ENCODE measurements at places on chromosomes 12 and 14. TPM values are rescaled to one million over a fixed set of nuclear protein-coding genes. Genes with fewer than 3 reads are reported as not detected.

- no peak overlapping the region for H3K27ac ChIP-seq
- peaks cover 2% of the 10 kb centered on the region for H3K27me3 ChIP-seq
- no peak for DNase-seq
- peaks cover 9% of the 10 kb centered on the region for H3K4me1 ChIP-seq
- no peak overlapping the region for H3K4me3 ChIP-seq
These were observed 359.9 kb downstream of the ADGRD1 start for GRCh38 chr12:131313635-131314034.

The LUM gene
- not detected for total RNA-seq

DNA sequence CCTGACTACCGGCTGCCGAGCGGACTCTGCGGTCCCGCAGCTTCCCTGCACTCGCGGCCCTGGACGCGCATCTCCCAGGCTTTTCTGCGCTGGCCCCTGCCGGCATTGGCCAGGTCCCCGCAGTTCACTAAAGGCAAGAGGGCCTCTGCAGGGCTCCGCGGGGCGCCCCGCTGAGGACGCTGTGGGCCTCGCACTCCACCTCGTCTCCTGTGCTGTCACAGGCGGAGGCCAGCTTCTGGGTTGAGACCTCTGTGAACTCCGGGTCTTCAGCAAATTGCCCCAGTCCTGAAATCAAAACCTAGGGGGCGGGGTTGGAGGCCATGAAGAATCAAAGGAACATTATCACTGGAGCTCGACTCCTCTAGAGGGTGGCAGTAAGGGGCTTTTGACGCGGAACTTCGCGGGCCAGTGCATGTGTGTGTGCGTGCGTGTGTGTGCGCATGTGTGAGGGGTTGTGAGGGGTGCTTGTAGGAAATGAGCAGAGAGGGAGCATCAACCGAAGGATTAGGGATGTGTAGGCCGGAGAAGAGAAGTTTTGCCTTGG is 68.5 kb upstream of the CAPRIN2 start:
- peak overlapping the region; percentile 65 for H3K4me3 ChIP-seq
- H3K27me3 ChIP-seq: peaks cover 51% of the 10 kb centered on the region
- peak; percentile 29 for DNase-seq

GRCh38 chr12:118498171-118498570 is 121.8 kb downstream of the SUDS3 start:
- no peak overlapping the region for H3K4me3 ChIP-seq
- no peaks in the 10 kb centered on the region for H3K27me3 ChIP-seq
- H3K36me3 ChIP-seq: no peaks in the 10 kb centered on the region
- no peak overlapping the region for H3K27ac ChIP-seq

GRCh38 chr12:90833228-90833627 is 121.7 kb downstream of the CCER1 start:
- H3K4me3 ChIP-seq: no peak overlapping the region
- H3K27ac ChIP-seq: no peak overlapping the region
- no peaks in the 10 kb centered on the region for H3K27me3 ChIP-seq

DNA sequence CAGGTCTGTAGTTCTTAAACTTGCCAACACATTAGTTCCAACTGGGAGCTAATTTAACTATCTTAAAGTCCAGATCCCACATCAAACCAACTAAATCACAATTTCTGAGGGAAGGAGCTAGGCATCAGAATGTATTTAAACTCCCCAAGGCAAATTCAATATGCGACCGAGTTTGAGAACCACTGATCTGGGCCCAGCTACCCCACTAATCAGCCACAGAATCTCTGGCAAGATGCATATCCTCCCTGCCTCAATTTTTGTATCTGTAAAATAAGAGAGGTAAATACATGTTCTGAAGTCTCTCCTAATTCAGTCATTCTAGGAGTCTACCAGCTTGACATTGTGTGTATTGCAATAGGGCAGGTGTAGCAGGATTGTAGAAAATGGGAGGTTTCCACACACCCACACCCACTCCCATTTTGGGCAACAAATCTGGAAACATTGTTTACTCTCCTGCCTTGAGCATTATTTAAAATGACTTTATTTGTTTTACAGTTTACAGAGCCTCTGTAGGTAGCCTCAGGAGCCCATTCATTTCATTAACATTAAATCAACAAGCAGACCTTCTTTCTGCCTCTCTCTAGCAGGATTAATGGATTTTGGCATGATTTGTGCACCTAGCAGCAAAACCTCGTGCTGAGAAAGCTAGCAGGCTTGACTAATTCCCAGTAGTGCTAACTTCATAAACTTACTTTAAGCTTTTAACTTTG is 15.6 kb downstream of the LGR5 start:
- no peaks in the 10 kb centered on the region for H3K4me1 ChIP-seq
- H3K36me3 ChIP-seq: no peaks in the 10 kb centered on the region
- no peak overlapping the region for H3K27ac ChIP-seq
- DNase-seq: no peak
- H3K27me3 ChIP-seq: peaks cover 16% of the 10 kb centered on the region

DNA sequence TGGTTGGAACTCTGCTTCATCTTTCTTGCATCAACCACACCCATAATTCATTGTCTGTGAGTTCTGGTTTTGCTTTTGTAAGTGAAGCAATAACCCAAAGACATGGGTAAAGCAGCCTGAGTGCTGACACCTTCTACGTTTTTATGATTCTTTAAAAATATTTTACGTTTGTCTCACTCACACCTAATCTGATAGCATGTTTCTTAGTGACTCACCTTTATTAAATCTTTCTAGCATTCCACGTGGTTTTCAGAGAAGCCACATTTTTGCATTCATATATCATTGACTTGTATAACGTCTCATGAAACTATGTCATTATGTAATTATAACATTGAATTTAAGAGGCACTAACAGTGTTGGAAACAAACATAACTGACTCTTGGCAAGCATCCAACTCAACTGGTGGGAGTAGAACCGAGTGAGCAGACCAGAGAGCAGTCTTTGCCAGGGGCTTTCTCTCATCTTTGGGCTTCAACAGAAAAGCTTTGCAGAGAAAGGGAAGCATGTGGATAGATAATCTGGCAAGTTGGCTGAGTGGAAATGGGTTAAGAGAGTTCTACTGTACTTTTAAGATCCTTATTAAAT is 118.8 kb downstream of the TPH2 start:
- no peaks in the 10 kb centered on the region for H3K36me3 ChIP-seq
- H3K27ac ChIP-seq: no peak overlapping the region
- no peaks in the 10 kb centered on the region for H3K4me1 ChIP-seq
- peaks cover 2% of the 10 kb centered on the region for H3K27me3 ChIP-seq
- H3K4me3 ChIP-seq: no peak overlapping the region

DNA sequence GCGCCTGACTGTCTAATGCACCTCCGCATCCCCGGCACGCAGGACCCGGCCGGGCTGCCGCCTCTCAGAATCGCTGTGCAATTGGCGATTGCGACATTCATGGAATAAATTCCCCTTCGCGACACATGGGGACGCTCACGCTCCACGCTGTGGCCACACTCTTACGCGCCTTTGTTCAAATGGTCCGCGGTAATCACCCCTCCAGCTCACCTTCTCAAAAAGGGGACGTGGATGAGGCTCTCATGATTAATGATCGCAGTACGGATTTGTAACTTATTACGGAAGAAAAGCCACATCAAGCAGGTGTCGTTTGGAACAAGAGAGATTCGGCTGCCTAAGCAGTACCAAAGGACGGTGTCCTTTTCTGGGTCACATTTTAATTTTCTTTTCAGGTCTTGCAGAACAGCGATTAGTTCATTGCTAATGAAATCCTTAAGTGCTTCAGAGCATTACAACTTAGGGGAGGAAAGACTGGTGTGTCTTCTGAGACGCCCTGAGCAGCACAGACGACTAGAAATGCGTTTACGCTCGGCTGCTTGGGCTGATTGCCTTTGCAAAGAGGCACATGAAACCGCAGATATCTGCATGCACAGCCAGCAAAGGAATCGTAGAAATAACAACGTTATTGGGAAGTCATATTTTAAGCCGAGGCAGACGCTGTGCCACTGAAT is 37.3 kb upstream of the ADGRD1 start:
- H3K36me3 ChIP-seq: no peaks in the 10 kb centered on the region
- H3K27ac ChIP-seq: no peak overlapping the region
- H3K27me3 ChIP-seq: peaks cover 24% of the 10 kb centered on the region
- no peak overlapping the region for H3K4me3 ChIP-seq
- no peaks in the 10 kb centered on the region for H3K4me1 ChIP-seq
- DNase-seq: peak; percentile 38

The SOX5 gene
- total RNA-seq: not detected

The CCND2 gene
- 592 TPM for total RNA-seq

- no peaks in the 10 kb centered on the region for H3K4me1 ChIP-seq
- H3K36me3 ChIP-seq: no peaks in the 10 kb centered on the region
- H3K27me3 ChIP-seq: peaks cover 29% of the 10 kb centered on the region
These were observed 205.9 kb downstream of the PHLDA1 start for GRCh38 chr12:75825686-75826085.

DNA sequence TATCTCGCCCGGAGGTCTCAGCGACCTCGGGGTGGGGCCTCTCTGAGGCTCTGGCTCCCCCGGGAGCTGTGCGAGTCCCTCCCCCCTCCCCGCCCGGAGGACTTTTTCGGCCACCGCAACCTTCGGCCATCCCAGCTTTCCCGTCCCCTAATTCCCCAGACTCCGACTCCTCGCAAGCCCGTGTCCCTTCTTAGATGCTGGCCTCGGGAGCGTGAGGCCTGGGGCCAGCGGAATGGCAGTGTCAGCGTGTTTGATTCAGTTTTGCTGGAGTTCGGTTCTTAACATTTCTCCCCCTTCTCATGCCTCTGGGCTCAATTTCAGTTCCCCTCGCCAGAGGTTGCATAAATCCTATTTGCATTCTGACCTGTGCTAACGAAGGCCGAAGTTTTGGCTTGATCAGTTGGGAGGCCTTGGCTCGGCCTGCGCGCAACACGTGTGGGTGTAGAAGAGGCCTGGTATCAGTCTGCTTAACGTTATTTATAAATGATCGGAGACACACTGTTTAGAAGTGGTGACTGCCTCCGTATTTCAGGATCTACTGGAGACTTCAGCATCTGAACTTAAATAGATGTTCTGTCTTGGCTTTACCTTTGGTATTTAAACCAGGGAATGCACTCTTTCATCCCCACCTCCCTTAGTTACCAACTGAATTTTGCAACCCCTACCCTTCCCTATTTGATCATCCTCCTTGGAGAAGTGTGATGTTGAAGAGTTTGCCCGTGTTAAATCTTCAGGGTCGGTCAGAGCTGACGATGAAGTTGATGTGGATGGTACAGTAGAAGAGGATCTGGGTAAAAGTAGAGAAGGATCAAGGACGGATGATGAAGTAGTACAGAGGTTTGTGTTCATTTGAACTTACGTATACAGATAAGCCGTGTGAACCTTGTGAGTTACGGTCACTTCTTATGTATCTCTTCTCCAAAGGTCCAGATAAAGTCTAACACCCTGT is 851 bp downstream of the HSP90B1 start:
- H3K27me3 ChIP-seq: peaks cover 2% of the 10 kb centered on the region
- H3K27ac ChIP-seq: peak overlapping the region; percentile 99
- peaks cover 55% of the 10 kb centered on the region for H3K4me1 ChIP-seq
- DNase-seq: no peak

DNA sequence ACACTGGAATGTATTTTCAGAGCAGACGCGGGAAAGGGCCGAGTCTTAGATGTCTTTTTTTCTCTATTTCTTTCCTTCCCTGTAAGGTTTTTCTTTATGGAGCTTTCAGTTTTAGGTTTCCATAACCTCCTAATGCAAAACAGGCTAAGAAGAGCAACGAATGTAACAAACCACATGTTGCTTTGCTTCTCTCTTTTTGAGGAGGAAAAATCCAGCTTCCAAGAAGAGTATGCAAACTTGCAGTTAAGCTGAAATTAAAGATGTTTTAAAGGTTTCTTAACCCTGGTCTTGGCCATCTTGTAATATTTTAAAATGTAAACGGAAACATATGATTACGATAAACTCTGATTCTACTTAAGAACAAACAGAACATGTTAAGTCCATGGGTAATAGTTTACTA is 86.9 kb downstream of the PRICKLE1 start:
- DNase-seq: no peak
- no peak overlapping the region for H3K4me3 ChIP-seq
- no peaks in the 10 kb centered on the region for H3K4me1 ChIP-seq
- no peak overlapping the region for H3K27ac ChIP-seq
- peaks cover 9% of the 10 kb centered on the region for H3K27me3 ChIP-seq

GRCh38 chr12:6323340-6323994 is 13.0 kb downstream of the PLEKHG6 start:
- H3K36me3 ChIP-seq: peaks cover 26% of the 10 kb centered on the region
- peak overlapping the region; percentile 87 for H3K27ac ChIP-seq
- H3K27me3 ChIP-seq: no peaks in the 10 kb centered on the region
- H3K4me1 ChIP-seq: peaks cover 62% of the 10 kb centered on the region
- peak; percentile 60 for DNase-seq

The ETFBKMT gene
- 1.0 TPM for total RNA-seq

- no peak overlapping the region for H3K4me3 ChIP-seq
- no peak overlapping the region for H3K27ac ChIP-seq
- H3K27me3 ChIP-seq: peaks cover 4% of the 10 kb centered on the region
- peaks cover 16% of the 10 kb centered on the region for H3K4me1 ChIP-seq
- H3K36me3 ChIP-seq: no peaks in the 10 kb centered on the region
These were observed 47.7 kb upstream of the MAP3K9 start for GRCh38 chr14:70856851-70857495.

GRCh38 chr14:28247491-28247890 is 519.1 kb upstream of the FOXG1 start:
- no peak for DNase-seq
- H3K4me1 ChIP-seq: no peaks in the 10 kb centered on the region
- H3K36me3 ChIP-seq: no peaks in the 10 kb centered on the region

The ENDOU gene
- total RNA-seq: not detected

GRCh38 chr12:3628629-3629028 is 124.3 kb downstream of the CRACR2A start:
- H3K4me3 ChIP-seq: no peak overlapping the region
- H3K4me1 ChIP-seq: peaks cover 30% of the 10 kb centered on the region
- H3K27me3 ChIP-seq: no peaks in the 10 kb centered on the region
- H3K36me3 ChIP-seq: peaks cover 56% of the 10 kb centered on the region
- no peak for DNase-seq

- H3K27ac ChIP-seq: no peak overlapping the region
- H3K4me3 ChIP-seq: peak overlapping the region; percentile 71
- peak; percentile 71 for DNase-seq
- H3K27me3 ChIP-seq: peaks cover 27% of the 10 kb centered on the region
- no peaks in the 10 kb centered on the region for H3K36me3 ChIP-seq
- peaks cover 3% of the 10 kb centered on the region for H3K4me1 ChIP-seq
These were observed 51.4 kb downstream of the A2M start for GRCh38 chr12:9064201-9064814.

DNA sequence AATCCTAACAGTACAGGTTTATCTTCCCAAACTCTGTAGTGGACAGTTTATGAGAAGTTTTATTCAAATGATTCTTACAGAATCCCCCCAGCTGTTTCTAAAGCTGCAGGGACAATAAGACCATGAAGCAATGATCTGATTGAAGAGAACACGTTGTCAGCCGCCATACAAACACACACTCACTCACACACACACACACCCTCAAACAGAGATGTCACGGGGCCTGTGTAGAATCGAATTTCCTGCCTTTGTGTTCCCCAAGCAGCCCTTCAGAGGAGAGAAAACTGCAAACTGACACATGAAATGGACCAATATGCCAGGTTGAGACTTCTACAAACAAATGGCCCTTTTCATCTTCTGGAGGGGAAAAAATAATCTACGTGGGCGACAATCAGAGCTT is 80.5 kb upstream of the TBX3 start:
- H3K4me3 ChIP-seq: no peak overlapping the region
- H3K27ac ChIP-seq: no peak overlapping the region
- H3K36me3 ChIP-seq: no peaks in the 10 kb centered on the region
- DNase-seq: no peak
- H3K27me3 ChIP-seq: no peaks in the 10 kb centered on the region

The SUDS3 gene
- total RNA-seq: 23.3 TPM

The ZFHX2 gene
- 1.5 TPM for total RNA-seq

The PHLDA1 gene
- 5.6 TPM for total RNA-seq
